ENCODE measurements at places on chromosomes 12 and 14.
A peak's percentile ranks its signal among the peaks of the same experiment; 100 is the strongest.

- DNase-seq, result peak; percentile 34
These were observed 67.8 kb upstream of the KCNH3 start for GRCh38 chr12:49470986-49471385.

DNA sequence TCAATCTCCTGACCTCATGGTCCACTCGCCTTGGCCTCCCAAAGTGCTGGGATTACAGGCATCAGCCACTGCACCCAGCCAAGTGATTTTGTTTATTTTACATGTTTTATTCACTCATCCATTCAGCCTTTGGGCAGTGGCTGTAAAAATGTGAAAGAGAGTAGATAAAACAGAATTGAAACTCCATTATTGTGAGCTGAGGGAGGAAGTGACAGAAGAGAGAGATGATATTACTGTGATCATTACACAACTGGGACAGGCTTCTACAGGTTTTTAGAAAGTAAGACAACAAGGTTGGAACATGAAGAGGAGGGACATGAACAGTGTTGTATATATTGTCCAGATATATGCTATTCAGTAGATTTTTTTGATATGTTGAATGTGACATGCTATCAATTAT is 25.0 kb downstream of the CREBL2 start:
- DNase-seq, result no peak

GRCh38 chr12:24229031-24229700 is 279.7 kb upstream of the SOX5 start:
- DNase-seq, result no peak

DNA sequence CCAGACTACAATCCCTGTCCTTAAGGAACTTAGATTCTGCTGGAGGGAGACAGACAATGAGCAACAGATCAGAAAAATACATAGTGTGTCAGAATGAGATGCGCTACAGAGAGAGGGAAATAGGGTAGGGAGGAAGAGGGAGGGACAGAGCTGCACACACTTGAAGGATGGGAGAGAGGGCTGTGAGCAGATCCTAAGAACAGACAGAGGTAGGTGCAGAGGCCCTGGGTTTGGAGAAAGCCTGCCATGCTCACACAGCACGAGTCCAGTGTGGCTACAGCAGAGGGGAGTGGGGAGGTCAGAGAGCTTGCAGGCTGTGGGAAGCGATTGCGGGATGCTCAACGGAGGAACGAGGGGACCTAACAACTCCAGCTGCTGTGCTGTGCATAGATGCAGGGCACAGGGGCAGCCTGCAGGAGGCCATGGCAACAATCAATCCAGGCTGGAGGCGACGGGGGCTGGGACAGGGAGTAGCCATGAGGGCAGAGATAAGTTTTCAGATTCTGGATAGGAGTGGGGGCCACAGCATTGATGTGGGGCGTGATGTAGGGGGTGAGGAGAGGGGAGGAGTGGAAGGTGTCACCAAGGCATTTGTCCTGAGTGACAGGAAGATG is 20.7 kb downstream of the FAIM2 start:
- no peak for DNase-seq

- DNase-seq, result no peak
These were observed 40.9 kb upstream of the VASH1 start for GRCh38 chr14:76720382-76720813.

GRCh38 chr12:6535960-6536847 is 1.9 kb downstream of the GAPDH start:
- peak; percentile 19 for DNase-seq

DNA sequence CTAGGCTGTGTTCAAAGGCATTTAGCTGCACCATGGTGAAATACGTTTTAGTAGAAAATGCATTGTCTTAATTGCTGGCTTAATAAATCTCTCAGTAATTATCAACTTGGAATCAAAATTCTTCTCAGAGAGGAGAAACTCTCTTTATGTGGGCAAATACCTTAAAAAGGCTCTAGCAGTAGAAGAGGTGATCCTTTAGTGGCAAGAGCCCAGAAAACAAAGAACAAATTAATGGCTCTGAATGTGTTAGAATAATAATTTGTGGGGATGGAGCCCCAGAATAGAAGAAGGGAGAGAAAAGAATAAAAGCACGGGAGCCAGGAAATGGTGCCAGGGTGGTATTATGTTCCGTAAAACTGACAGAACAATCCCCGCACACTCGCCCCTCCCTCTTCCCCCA is 14.8 kb downstream of the TSPAN8 start:
- no peak for DNase-seq

- DNase-seq, result no peak
These were observed 328.6 kb downstream of the MDGA2 start for GRCh38 chr14:47346849-47347248.

DNA sequence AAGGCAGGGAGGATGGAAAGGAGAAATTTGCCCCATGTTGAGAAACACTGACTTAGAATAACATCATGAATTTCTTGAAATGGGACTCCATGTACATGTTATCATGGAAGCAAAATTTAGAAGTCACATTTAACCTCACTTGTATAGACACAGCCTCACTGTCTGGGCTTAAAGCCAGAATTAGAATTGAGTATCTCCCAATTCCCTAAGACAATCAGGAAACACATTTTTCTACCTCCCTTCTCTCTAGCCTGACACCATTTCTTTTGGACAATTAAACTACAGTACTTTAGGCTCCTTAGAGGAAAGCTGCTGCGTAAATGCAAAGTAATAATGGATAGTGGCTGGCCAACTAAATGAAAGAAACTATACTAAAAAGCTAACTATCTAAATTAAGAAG is 795.5 kb downstream of the C12orf50 start:
- DNase-seq, result no peak

DNA sequence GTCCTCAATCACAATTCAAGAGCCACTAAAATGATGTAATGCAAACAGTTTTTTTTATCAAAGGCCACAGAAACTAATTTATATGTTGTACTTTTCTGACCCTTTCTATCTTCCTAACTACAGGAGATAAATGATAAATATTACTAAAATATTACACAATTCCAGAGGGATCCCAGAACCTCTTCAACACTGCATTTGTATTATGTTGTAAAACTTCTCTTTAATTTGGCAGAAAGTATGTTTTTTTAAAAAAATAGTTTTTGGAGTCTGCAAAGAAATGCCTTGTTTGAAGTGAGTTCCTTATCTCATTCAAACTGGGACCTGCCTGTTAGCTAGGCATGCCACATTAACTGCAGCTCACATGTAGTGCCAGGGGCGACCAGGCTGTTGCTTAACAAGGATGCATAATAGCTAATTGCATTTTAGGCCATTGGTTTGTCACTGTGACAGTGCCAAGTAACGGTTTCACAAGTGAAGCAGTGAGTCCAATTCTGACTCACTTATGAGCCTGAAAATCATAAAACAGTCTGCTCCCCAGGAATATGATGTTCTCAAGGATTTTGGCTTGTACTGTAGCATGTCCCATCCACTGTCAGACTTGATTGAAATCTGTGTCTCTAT is 266.9 kb downstream of the KTN1 start:
- peak; percentile 70 for DNase-seq

Measured in adipocyte (in vitro differentiated cells).